ENCODE measurements at places on chromosomes 1 and 21. TPM values are rescaled to one million over a fixed set of nuclear protein-coding genes. Genes with fewer than 3 reads are reported as not detected.

FMN2 gene
- 0.33 TPM for total RNA-seq

SV2A gene
- total RNA-seq, result 20.3 TPM

LIN28A gene
- not detected for total RNA-seq

IL12RB2 gene
- total RNA-seq, result 0.34 TPM

ACKR1 gene
- 0.53 TPM for total RNA-seq

NTRK1 gene
- total RNA-seq, result 1.2 TPM

SLFNL1 gene
- 1.2 TPM for total RNA-seq

AKNAD1 gene
- not detected for total RNA-seq

- no peak overlapping the region for H3K27ac ChIP-seq
- DNase-seq, result no peak
- H3K36me3 ChIP-seq, result no peaks in the 10 kb centered on the region
- H3K27me3 ChIP-seq, result no peaks in the 10 kb centered on the region
- H3K4me1 ChIP-seq, result peaks cover 7% of the 10 kb centered on the region
Observed at GRCh38 chr21:16873596-16873995, 639.2 kb upstream of the CXADR start.

DNA sequence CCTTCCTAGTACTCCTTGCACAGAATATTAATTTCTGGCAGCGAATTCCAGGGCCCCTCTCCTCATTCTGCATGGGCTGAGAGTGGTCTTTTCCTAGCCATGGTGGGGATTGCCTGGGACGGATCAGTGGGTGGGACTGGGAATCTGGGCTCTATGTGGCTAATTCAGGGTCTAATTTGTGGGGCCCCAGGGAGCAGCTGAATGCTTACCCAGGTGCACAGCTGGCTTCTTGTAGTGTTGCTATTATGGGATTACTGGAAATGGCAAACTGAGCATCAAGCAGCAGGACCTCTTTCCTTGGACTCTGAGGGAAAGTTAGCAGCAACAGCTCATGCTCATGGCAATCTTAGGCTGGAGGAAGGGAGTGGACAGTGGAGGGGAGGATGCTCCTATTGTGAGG is 187.1 kb upstream of the CACNA1E start:
- no peak overlapping the region for H3K4me3 ChIP-seq
- no peaks in the 10 kb centered on the region for H3K4me1 ChIP-seq
- H3K27ac ChIP-seq, result no peak overlapping the region
- DNase-seq, result no peak

DNA sequence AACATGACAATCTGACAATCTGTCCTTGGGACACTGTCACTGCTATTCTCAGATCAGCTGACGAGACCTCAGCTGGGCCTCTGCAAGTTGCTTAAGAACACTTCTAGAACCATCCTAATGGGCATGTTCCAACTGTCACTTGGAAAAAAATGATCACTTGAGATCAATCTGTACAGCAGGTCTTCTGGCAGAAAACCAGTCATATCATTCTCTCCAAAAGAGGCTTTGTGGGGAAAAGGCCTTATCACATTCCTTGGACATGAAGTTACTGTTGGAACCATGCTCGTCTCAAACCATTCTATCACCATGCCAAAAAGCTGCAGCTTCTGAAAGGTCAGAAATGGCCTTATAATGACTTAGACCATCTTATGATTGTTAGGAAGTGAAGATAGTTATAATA is 744.2 kb downstream of the USP25 start:
- no peak for DNase-seq
- peak overlapping the region; percentile 30 for H3K27ac ChIP-seq
- H3K36me3 ChIP-seq, result peaks cover 21% of the 10 kb centered on the region
- H3K4me3 ChIP-seq, result no peak overlapping the region

GRCh38 chr1:17031436-17031835 is 19.7 kb upstream of the ATP13A2 start:
- H3K4me1 ChIP-seq, result peaks cover 3% of the 10 kb centered on the region
- H3K4me3 ChIP-seq, result no peak overlapping the region
- DNase-seq, result no peak
- peaks cover 16% of the 10 kb centered on the region for H3K36me3 ChIP-seq
- H3K27ac ChIP-seq, result peak overlapping the region; percentile 62

GRCh38 chr1:109096120-109096519 is 5.6 kb downstream of the TMEM167B start:
- DNase-seq, result no peak
- H3K4me1 ChIP-seq, result peaks cover 19% of the 10 kb centered on the region
- peaks cover 13% of the 10 kb centered on the region for H3K36me3 ChIP-seq
- H3K27ac ChIP-seq, result no peak overlapping the region

GRCh38 chr1:24996983-24997893 is 67.2 kb upstream of the RUNX3 start:
- H3K4me3 ChIP-seq, result no peak overlapping the region
- H3K27ac ChIP-seq, result no peak overlapping the region
- no peaks in the 10 kb centered on the region for H3K4me1 ChIP-seq
- peaks cover 4% of the 10 kb centered on the region for H3K27me3 ChIP-seq
- no peaks in the 10 kb centered on the region for H3K36me3 ChIP-seq
- DNase-seq, result no peak

GRCh38 chr1:96837781-96838216 is 116.2 kb downstream of the PTBP2 start:
- peaks cover 34% of the 10 kb centered on the region for H3K4me1 ChIP-seq
- no peak for DNase-seq
- H3K27ac ChIP-seq, result peak overlapping the region; percentile 1
- H3K4me3 ChIP-seq, result no peak overlapping the region
- no peaks in the 10 kb centered on the region for H3K27me3 ChIP-seq

DNA sequence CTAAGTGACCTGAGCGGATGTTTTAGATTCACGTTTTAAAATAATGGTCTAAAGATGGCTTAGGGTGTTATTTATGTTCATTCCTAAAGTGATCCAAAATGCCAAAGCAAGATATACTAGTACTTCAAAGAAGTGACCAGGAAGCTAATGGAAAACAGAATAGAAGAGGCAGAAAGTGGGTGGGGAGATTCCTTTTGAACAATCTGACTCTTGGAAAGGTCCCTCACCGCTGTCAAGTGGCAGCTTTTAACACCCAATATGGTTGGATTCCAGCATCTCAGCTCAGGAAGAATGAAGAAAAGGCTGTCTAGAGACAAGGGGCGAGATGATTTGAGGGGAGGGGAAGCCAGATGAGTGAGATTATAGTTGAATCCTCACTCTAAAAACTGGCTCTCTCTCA is 90.3 kb downstream of the SCMH1 start:
- peaks cover 20% of the 10 kb centered on the region for H3K36me3 ChIP-seq
- peaks cover 20% of the 10 kb centered on the region for H3K4me1 ChIP-seq
- H3K4me3 ChIP-seq, result no peak overlapping the region
- no peaks in the 10 kb centered on the region for H3K27me3 ChIP-seq

DNA sequence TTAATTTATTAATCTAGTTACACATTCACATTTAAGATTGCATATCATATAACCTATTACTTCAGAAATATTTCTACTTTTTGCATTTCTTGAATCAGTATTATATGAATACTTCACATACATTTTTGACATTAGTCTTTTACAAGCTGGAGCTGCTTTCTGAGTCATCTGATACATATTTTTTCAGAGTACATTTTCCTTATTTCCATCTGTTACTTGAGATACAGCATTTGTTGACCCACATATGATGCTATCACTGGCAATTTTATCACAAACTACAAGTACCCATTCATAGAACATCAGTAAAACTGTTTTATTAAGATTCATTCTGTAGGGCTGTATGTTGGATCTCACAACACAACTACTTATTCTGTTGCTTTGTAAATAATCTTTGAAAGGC is 367.2 kb upstream of the ST6GALNAC5 start:
- no peak for DNase-seq
- peaks cover 47% of the 10 kb centered on the region for H3K4me1 ChIP-seq
- H3K27me3 ChIP-seq, result no peaks in the 10 kb centered on the region
- peak overlapping the region; percentile 95 for H3K27ac ChIP-seq
- no peaks in the 10 kb centered on the region for H3K36me3 ChIP-seq

DNA sequence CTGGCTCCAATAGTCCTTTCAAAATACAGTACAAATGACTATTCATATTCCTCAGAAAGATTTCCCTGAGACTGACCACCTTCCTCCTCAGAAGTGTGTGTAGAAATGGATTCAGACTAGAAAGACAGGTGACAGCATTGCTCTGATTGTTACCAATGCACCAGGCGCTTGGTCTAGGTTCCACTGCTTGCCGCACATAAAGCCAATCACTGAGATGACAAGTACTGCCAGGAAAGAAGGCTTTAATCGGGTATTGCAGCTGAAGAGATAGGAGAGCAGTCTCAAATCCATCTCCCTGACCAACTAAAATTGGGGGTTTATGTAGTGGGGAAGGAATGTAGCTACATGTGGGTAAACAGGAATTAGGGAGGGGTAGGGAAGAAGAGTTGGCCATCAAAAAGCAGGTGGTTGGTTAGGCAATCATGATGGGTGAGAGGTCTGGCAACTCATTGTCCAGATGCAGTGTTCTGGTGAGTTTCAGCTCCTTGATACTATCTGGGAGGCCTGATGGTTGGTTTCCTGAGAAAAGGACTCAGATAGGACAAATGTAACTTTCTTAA is 98.0 kb downstream of the KCNH1 start:
- no peak overlapping the region for H3K27ac ChIP-seq
- no peaks in the 10 kb centered on the region for H3K4me1 ChIP-seq
- H3K4me3 ChIP-seq, result no peak overlapping the region

DNA sequence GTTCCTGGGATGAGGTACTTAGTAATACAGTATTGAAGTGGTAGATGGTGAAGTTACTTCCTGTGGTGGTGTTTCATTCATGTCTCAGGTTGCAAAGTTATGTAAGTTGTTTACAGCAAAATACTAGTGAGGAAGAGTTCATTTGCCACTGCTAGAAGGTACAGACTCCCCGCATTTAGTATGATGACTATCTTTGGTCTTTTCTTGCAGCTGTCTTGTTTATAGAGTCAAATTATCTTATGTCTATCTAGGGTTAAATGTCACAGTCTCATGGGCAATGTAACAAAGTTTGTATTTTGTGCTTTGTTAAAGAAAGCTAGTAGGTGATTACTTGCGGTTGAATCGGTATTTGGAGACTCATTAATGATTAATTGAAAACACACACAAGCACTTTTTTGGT is 50.2 kb downstream of the LRRC8D start:
- H3K27ac ChIP-seq, result no peak overlapping the region
- DNase-seq, result no peak
- H3K4me3 ChIP-seq, result no peak overlapping the region
- peaks cover 17% of the 10 kb centered on the region for H3K36me3 ChIP-seq
- peaks cover 11% of the 10 kb centered on the region for H3K4me1 ChIP-seq

DNA sequence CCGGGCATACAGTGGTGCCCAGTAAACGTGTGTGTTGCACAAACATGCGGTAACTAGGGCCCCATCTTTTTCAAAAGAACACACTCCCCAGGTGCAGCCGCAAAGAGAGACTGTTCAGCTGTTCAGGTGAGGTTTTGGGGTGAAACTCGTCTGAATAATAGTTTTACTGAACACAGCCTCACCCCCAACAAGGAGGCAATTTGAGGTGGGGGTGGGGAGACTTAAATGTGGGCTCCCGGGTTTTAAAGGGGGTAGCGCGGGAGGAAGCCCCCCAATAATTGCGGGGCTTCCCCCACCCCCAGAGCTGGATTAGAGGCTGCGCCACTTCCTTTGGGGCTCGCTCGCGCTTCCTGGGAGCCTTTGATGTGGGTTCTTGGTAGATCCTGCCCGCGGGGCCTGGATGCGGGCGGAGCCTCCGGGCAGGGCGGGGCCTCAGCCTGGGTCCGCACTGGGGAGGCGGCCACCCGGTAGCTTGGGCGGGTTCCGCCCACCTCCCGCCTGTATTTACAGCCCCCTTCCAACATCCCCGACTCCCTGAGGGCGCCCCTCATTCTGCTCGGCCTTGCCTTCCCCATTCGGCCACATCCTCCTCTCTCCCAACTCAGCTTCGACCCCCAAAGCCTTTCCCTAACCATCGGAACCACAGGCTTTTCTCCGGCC is 6.4 kb upstream of the EPHA2 start:
- DNase-seq, result no peak
- H3K4me3 ChIP-seq, result peak overlapping the region; percentile 43
- H3K36me3 ChIP-seq, result no peaks in the 10 kb centered on the region
- H3K4me1 ChIP-seq, result peaks cover 50% of the 10 kb centered on the region
- peak overlapping the region; percentile 10 for H3K27ac ChIP-seq
- H3K27me3 ChIP-seq, result no peaks in the 10 kb centered on the region

DNA sequence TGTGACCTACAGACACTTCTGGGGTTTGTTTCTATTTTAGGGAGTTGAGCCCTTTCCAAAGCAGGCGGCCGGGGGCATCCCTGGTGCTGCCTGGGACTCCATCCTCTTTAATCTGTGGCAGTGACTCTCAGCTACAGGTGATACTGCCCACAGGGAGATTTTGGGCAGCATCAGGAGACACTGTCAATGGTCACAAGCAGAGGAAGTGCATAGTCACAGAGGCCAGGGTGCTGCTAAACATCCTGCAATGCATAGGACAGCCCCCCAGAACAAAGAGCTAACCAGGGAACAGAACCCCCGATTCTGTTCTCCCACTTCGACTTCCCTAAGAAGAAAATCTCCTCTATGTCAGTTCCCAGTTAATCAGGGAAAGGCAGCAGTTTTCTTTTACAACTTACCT is 66.2 kb downstream of the TEX35 start:
- H3K27ac ChIP-seq, result no peak overlapping the region
- H3K4me1 ChIP-seq, result peaks cover 13% of the 10 kb centered on the region
- H3K27me3 ChIP-seq, result peaks cover 13% of the 10 kb centered on the region
- no peak overlapping the region for H3K4me3 ChIP-seq
- no peaks in the 10 kb centered on the region for H3K36me3 ChIP-seq
- no peak for DNase-seq

GRCh38 chr1:40401473-40402201 is 28.1 kb downstream of the SMAP2 start:
- H3K27ac ChIP-seq, result no peak overlapping the region
- H3K36me3 ChIP-seq, result no peaks in the 10 kb centered on the region
- no peak overlapping the region for H3K4me3 ChIP-seq
- no peaks in the 10 kb centered on the region for H3K27me3 ChIP-seq
- DNase-seq, result no peak

DNA sequence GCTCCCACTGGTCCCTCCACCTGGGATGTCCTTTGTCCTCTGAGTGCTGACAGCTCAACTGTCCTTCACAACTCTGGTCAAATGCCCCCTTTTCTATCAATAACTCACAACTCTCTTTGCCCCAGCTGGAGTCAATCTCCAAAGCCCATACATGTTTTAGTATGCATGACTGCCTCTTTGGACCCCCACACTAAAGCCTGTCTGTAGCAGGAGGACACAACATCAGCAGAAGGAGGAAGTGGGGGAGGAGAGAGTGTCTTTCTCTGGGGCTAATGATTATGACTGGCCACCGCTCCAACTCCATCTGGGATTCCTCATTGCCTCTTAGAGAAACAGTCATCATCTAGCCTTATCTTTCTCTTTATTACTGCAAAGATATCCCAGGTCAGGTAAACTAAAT is 186.6 kb upstream of the FGGY start:
- no peaks in the 10 kb centered on the region for H3K36me3 ChIP-seq
- H3K4me3 ChIP-seq, result no peak overlapping the region
- H3K27me3 ChIP-seq, result no peaks in the 10 kb centered on the region
- DNase-seq, result no peak
- H3K4me1 ChIP-seq, result peaks cover 32% of the 10 kb centered on the region
- H3K27ac ChIP-seq, result no peak overlapping the region

- H3K4me1 ChIP-seq, result peaks cover 3% of the 10 kb centered on the region
- no peak for DNase-seq
- H3K27me3 ChIP-seq, result peaks cover 3% of the 10 kb centered on the region
- H3K27ac ChIP-seq, result no peak overlapping the region
Observed at GRCh38 chr1:236099355-236099974, 34.6 kb upstream of the NID1 start.
